ENCODE measurements at places on chromosomes 5 and 9.

DNA sequence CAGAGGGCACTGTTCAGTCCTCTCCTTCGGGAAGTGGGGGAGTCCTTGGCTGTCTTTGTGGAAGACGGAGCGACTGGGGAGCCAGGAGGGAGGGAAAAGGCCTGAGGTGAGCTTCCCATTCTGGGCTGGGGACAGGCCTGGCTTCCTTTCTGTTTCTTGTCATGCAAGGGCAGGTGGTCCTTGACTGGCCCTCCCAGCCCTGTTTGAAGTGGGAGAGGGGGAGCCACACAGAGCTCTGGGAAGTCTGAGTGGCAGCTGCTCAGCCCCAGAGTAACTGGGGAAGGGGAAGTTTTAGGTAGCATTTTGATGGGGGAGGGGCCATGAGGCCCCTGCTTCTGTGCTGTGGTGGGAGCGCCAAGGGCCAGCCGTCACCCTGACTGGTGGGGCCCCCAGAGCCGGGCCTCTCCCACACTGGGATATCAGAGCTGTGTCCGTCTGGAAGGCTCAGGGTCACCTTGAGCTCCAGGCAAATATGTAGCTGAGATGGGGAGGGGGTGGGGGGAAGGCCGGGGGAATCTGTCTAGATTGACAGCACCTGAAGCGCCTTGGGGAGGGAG lies 6.5 kb downstream of the UNC5A start:
- DNase-seq = no peak

DNA sequence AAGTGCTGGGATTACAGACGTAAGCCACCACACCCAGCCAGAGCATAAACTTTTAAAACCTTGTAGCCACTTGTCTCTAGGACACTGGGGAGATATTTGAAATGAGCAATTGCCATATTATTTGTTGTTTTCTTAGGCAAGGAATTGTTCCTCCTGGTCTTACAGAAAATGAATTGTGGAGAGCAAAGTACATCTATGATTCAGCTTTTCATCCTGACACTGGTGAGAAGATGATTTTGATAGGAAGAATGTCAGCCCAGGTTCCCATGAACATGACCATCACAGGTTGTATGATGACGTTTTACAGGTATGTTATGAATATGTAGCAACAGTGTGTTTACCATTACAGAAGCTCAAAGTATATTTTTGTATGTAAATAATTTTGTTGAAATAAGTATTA lies 30.5 kb downstream of the SFXN1 start:
- no peak for DNase-seq

DNA sequence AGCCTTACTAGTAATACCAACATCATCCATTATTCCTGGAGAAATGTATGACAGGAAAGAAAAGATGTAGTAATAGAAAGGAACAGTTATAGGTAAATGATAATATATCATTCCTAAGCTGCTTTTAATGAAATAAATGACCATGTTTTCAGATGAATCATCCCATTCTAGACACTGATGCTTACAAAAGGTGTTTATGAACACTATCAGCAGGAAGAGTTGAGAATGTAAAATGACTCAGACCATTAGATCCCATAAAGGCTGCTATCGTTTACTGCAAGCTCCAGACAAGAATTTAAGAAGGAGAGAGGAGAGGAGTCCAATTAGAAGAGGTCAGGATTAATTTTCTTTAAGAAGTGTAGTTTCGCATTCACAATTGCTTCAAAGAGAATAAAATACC lies 1033.5 kb downstream of the EFNA5 start:
- no peak for DNase-seq

GRCh38 chr5:62762503-62762902 lies 183.9 kb downstream of the LRRC70 start:
- no peak for DNase-seq

DNA sequence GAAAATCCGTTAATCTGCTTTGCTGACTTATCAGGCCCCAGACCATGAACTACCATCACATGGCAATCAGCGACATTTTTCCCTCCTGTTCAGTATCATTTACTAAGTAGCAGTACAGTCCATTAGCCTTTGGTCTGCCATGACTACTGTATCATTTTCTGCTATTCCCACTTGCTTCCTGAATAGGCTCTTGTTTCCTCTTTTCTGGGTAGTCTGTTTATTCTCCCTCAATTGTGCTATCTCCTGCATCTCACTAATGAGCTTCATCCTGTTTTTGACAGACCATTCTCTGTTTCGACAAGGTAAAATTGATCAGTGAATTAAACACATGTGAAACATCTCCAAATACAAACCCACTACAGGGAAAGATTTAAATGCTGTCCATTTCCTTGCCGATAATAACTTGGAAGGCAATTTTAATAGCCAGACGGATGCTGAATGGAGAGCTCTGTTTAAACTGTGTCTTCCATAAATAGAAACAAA lies 263.5 kb upstream of the ANKRD55 start:
- DNase-seq = no peak

- DNase-seq = peak; percentile 2
These were observed 32.3 kb downstream of the ERCC6L2 start for GRCh38 chr9:95907794-95908193.

DNA sequence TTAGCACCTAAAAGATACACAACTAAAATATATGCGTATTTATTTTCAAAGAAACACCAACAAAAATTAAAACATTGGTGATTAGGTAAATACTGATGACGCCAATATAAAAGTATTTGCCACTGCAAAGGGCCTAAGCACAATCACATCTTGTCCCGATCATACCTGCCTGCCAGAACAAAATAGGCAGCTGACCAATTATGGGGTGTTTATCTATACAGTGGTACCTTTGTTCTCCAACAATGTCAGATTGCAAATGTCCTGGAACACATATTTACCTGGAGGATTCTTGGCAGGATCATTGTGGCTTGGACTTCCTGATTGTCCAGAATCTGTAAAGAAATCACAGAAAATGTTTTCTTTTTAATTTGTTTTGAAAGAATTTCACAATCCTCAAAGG lies 134.5 kb downstream of the NFIB start:
- no peak for DNase-seq

DNA sequence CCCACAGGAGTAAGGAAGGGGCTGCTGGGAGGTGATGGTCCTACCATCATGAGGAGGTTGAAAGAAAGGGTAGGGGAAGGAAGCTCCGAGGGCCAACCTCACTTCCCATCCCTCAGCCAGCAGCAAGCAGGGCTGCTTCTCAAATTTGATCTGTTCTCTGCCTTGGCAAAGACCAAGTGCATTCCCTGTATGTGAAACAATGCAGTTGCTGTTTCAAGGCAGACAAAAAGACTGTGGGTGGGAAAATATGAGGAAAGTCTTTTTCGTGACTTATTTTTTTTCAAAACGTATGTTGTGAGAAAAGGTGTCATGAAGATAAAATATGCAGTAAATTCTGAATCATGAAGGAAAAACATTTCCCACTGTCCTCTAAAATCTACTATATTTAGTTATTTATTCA lies 165.9 kb downstream of the ARSB start:
- no peak for DNase-seq

GRCh38 chr9:89313842-89314241 lies 2.8 kb downstream of the CKS2 start:
- DNase-seq = peak; percentile 53

DNA sequence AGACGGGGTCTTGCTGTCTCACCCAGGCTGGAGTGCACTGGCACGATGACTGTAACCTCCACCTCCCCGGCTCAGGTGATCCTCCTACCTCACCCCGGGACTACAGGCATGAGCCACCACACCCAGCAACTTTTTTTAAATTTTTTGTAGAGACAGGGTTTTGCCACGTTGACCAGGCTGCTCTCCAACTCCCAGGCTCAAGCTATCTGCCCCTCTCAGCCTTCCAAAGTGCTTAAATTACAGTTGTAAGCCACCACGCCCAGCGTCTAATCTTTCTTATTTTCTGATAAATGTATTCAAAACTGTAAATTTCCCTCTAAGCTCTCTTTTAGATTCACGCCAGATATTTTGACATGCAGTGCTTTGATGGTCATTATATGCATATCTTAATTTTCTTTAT lies 10.3 kb downstream of the FRRS1L start:
- no peak for DNase-seq

DNA sequence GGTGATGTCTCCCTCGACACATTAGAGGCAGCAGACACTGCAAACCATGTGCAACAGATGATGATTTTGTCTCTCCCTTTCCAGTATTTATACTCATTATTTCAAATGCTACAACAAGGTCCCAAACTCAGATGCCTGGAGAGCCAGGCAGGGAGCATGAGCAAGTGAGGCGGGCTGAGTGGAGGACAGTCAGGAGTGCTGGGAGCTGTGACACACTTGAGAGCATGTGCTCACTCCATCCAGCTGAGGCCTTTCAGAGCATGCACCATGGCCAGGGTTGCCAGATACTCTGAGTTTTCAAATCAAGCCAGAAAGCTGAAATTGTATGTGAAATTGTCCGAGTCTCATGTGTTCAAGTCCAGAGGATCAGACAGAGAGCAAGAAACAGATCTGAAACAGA lies 55.8 kb upstream of the SLC2A8 start:
- no peak for DNase-seq

DNA sequence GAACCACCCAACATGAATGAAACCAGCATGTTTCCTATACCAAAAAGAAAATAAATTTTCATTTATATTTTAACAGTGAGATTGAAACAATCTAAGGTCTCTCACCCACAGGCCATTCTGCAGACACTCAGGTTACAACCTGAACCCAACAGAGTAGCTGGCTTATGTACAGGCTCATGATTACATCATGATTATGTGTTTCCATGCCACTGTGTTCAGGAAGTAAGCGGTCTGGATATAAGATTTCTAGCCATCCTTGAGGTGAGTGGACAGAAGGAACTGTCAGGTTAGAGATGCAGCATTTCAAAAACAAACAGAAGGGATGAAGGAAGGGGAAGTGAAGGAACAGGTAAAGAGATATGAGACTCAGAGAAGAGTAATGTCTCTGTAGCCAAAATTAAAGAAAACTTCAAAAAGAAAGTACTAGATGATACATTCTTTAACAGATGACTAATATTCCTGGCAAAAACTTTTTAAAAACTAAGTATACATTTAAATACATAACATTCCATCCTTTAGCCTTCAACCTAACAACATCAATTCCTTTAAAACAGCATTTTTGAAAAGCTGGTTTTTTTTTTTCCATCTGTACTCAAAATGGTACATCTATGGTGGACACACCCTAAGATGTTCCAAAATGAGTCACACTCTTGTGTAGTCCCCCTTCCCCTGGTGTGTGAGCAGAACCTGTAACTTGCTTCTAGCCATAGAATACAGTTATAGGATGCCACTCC lies 119.8 kb downstream of the LPAR1 start:
- peak; percentile 94 for DNase-seq

DNA sequence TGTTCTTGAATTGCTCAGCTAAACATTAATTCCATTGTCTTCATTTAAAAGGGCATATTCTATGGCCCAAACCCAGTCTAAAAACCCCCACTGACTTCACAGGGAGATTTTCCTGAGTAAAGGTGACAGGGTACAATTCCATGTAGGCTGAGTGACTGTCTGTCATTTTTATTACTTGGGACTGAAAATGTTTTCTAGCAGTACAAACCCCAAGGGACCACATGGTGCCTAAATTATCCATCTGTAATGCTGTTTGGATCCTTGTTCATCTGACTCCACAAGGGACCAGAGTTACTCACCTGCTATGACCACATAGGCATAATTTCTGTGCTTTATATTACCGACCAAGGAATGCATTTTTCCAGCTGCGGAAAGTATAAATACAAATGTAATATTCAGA lies 349.1 kb downstream of the ZNF608 start:
- no peak for DNase-seq

- DNase-seq = peak; percentile 43
These were observed 45.9 kb downstream of the TTC1 start for GRCh38 chr5:160054831-160055230.

- no peak for DNase-seq
These were observed 1.1 kb upstream of the ELL2 start for GRCh38 chr5:95962785-95963184.

DNA sequence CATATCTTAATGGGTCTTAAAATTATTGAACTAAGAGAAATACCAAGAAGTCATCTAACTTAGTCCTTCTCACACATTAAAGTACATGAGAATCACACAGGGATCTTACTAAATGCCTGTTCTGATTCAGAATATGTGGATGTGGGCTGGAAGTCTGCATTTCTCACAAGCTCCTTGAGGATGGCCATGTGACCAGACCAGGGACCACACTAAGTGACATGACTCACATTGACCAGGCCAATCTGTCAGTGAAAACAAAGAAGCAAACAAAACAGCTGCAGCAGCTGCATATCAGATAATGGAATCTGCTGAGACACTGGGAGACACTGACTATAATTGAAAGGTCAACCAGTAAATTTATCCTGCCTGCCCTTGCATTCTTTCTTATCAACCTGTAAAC lies 110.5 kb downstream of the ADAMTS12 start:
- DNase-seq = peak; percentile 95

DNA sequence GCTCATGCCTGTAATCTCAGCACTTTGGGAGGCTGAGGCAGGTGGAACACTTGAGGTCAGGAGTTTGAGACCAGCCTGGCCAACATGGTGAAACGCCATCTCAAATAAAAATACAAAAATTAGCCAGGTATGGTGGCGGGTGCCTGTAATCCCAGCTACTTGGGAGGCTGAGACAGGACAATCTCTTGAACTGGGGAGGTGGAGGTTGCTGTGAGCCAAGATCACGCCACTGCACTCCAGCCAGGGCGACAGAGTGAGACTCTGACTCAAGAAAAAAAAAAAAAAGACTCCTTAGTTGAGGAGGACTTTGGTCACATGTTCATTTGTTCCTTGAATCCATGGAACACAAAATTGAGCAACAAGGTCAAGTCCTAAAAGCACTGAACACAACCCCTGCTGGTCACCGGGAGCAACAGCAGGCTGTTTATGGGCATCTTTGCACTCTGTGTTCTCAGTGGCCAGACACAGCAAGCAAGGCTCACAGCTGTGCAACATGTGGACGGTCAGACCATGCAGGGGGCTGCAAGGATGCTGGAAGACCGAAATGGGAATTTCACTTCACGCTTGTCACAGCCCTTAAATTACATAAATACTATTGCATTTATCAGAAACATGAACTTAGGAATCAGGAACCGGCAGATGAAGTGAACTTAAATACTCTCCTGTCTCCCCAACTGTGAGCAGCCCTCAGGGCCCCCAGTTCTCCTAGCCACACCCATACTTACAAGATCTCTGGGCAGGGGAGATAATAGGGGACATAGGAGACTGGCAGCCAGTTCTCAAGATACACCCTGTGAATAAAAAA lies 2.8 kb downstream of the GBGT1 start:
- DNase-seq = peak; percentile 86
